Retinal pigment epithelial cell (primary cell): ENCODE measurements at places on chromosomes 13 and 19.

GRCh38 chr13:43196086-43196621 lies 172.8 kb downstream of the DNAJC15 start:
- peak; percentile 30 for DNase-seq

- DNase-seq, result peak; percentile 28
Measured at GRCh38 chr13:102020611-102021216, 381.1 kb downstream of the FGF14 start.

DNA sequence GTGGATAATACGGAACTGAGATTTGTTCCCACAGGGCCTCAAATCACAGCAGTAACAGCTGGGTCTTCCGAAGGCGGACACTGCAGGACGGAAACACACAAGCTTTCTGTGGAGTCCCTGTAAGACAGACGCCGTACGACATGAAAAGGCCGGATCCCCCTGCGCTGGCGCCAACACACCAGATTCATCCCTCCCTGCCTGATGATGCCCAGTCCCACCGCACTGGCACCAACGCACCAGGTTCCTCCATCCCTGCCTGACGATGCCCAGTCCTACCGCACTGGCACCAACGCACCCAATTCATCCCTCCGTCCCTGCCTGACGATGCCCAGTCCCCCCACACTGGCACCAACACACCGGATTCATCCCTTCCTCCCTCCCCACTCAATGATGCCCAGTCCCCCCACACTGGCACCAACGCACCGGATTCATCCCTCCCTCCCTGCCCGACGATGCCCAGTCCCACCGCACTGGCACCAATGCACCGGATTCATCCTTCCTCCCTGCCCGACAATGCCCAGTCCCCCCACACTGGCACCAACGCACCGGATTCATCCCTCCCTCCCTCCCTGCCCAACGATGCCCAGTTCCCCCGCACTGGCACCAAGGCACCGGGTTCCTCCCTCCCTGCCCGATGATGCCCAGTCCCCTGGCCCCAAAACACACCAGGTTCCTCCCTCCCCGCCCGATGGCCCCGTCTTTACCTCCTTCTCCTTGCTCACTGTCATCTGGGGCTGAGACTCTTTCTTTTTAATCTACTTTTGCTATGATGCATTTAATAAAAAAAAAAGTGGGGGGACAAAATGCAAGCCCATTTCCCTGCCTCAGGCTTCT lies 55.1 kb downstream of the RASA3 start:
- DNase-seq, result no peak

- no peak for DNase-seq
Measured at GRCh38 chr19:40149501-40149900, 41.7 kb upstream of the MAP3K10 start.

- no peak for DNase-seq
Measured at GRCh38 chr13:68199271-68199670, 969.1 kb upstream of the PCDH9 start.

DNA sequence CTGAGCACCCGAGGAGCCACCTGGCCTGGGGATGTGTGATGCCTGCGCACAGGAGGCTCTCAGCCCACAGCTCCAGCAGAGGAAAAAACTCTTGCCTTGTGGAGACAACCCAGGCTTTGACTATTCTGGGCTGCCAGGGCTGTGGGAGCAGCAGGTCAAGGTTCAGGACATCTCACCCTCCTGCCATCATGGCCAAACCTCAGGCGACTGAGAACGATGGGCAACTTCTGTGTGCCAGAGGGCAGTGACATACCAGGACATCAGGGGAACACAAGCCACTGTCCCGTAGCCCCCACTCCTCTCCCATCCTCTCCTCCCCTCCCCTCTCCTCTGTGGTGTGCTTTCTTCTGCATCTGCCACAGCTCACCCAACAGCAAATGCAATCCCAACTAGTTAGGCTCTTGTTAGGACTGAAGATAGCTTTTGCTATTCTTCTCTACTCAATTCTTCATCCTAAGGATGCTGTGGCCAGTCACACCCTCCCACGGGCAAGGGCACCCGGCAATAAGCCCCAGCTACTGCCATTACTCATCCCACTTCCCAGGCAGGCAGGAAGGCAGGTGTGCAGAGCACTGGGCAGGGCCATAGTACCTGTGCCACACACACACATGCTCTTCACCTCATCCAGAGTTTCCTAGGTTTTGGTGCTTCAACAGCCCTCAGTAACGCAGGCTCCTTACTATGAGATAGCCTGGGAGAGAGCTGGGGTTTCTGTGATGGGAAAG lies 16.8 kb downstream of the ELL start:
- no peak for DNase-seq

- no peak for DNase-seq
Measured at GRCh38 chr19:48646722-48647216, 782 bp upstream of the CA11 start.

DNA sequence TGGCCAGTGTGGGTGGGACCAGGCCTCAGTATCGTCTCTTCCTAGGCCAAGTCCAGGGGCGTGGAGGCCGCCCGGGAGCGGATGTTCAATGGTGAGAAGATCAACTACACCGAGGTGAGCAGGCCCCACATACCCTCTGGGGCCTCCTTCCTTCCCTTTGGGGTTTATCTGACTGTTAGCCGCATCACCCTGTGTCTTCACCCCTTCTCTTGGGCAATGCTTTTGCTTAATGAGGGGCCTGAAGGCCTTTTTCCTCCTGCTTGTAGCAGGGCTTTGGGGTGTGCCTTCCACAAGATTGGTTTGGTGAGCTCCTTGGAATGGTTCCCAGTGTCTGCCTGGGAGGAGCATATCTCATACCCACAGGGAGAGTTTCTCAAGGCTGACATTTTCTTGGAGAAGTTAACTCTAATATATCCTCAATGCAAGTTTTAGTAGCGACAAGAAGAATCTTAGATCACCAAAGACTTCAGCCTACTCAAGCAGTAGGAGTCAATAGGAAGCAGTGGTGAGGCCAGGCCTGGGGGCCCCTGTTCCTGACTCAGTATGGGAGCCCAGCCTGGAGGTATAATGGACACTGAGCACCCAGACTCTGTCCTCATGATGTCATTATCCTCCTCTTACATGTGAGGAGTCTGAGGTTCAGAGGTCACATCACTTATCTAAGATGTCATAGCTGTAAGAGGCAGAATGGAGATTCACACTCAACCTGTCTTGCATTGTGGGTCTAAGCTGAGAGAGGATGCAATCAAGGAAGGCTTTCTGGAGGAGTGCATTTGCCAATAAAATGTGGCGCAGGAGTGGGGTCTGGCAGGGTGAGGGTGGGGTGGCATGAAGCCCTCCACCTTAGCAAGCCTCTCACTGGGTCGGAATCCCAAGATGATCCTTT lies 2.0 kb downstream of the GPI start:
- no peak for DNase-seq

DNA sequence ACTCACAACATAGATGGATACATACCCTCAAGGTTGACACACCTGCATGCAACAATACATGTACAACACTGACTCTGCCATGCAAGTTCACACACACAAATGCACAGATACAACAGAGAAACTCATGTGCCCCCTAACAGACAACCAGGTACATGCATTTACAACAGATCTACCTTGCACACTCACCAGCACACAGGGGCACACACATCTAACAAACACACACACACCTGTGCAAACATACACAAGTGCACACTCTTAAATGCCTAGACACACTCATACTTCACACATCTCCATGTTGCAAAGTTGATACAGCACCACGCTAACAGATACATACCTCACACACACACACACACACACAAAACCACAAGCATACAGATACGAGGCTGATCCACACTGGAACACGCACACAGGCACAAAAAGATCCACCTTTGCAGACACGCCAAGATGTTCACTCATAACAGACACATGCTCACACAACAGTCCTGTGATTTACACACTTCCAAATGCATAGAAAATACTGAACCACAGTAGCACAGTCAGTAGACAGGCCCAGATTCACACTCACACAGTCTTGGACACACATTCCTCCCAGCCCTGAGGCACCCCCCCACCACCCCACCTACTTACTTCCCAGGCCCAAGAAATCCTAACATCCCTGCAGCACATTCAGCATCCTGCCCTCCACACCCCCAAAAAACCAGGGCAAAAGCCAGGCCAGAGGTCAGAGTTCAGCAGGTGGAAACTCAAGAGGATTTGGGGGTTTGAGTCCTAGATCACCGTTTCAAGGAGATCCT lies 1.4 kb downstream of the LRFN1 start:
- DNase-seq, result no peak

DNA sequence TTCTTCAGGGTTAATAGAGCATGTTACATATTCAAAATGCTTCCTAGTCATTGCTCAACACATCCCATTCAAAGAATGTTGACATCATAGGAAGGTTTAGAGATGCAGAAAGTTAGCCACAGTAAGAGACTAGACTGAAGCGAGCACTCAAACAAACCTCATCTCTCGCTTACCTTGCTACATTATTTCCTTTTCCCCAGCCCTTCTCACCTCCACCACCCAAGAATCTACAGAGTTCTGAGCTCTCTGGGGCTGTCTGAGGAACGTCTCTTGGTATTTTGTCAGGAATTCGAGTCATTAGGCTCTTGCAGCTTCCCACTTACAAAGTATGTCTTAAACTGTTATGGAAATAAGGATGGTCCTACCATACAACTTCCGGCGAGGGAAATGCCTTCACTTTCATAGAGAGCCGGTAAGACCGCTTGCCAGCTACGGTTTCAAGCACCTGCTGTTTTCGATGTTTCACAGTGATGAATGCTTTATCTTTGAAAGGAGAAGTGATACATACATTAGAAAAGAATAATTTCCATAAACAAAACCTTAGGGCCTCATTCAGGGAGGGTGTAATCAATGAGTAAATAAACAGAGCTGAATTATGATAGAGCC lies 65.1 kb downstream of the FLT1 start:
- DNase-seq, result no peak

GRCh38 chr19:374886-375235 lies 30.3 kb upstream of the MIER2 start:
- DNase-seq, result no peak

- DNase-seq, result no peak
Measured at GRCh38 chr19:29810504-29810871, 1.3 kb upstream of the CCNE1 start.

- DNase-seq, result no peak
Measured at GRCh38 chr13:74573654-74574053, 439.4 kb upstream of the KLF12 start.

GRCh38 chr13:75530549-75530961 lies 7.1 kb downstream of the COMMD6 start:
- DNase-seq, result no peak

DNA sequence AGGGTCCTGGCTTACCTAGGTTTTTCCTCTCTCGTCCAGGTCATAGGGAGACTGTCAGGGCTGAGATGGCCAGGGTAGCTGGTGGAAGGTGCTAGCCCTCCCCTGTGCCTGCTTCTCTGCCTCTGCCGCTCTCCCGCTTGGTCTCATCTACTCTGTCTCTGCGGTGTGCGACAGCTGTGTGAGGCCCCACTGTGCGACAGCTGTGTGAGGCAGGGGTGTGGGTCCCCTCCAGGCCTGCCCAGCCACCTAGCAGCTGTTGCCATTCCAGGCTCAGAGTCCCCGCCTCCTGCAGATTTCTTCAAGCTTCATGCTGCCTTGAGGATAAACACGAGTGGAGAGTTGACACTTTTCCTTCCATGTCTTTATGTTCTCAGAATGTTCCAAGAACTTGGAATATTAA lies 53.0 kb downstream of the ARHGEF7 start:
- DNase-seq, result no peak

DNA sequence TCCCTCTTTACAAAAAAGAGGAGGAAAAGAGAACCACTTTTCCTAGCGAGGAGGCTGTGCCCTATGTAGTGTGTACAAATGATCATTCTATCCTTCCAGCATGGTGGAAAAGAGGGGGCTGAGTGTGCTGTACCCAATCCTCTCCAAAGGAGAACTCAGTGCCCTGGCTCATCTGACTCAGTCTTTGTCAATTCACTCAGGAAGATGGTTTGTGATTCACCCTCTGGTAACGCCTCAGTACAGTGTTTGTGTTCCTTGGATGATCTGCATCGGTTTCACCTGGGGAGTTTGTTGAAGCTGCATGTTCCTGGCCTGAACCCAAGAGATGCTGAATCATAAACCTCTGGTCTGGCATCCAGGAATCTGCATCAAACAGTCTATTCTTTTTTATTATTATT lies 18.3 kb upstream of the ENOX1 start:
- DNase-seq, result no peak

DNA sequence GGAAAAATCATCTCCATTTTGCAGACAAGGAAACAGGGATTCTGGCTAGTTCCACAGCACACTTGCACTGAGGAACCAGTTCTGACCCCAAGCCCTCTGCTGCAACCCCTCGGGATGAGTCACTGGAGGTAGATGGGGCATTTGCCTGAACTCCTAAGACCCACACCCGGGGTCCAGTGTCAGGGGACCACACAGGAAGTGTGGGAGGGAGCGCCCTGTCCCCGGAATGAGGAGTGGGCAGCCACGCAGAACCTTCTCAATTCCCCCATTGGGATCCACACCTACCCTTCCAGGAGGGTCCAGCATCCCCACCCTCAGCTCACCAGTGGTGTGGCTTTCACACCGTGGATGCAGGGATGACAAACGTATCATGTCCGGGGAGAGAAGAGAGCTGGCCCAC lies 62.7 kb downstream of the TSHZ3 start:
- DNase-seq, result no peak

- no peak for DNase-seq
Measured at GRCh38 chr13:111458001-111458531, 137.6 kb downstream of the TEX29 start.

- DNase-seq, result no peak
Measured at GRCh38 chr13:44259045-44260027, 114.3 kb upstream of the SERP2 start.

DNA sequence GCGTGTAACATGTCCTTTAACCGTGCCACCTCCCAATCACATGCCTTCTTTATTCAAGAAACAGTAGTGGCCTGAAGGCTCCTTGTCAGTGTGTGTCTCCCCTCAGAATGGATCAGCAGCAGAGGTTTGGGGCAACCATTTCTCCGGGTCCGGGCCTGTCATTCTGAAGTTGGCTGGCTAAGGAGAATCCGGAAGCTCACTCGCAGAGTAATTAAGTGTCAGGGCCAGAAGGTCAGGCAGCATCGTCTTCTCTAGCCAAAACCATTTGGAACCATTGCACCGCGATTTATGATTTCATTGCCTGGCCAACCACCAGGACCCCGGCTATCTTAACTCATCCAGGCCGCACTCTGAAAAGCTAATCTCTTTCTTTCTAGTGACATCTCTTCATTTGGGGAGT lies 550.8 kb downstream of the EFNB2 start:
- DNase-seq, result no peak

GRCh38 chr19:3480383-3481091 lies at the start of gene SMIM24:
SMIM24 (minus strand) TSS chr19:3480525; CDS start chr19:3480463, 62 bp downstream.
- DNase-seq, result no peak
